Caki2 (cell line): ENCODE measurements at places on chromosomes 11 and 22. TPM values are rescaled to one million over a fixed set of nuclear protein-coding genes. Genes with fewer than 3 reads are reported as not detected.
A peak's percentile ranks its signal among the peaks of the same experiment; 100 is the strongest.

Gene TREH
- not detected in 2 replicates for total RNA-seq

Gene HSPA8
- total RNA-seq, result 1,733 and 2,309 TPM in 2 replicates

Gene POTEH
- total RNA-seq, result not detected in 2 replicates

Gene GRIA4
- 17.1 and 28.8 TPM in 2 replicates for total RNA-seq

Gene YDJC
- total RNA-seq, result 158 and 165 TPM in 2 replicates

GRCh38 chr11:11422411-11423128 lies 69.5 kb upstream of the CSNK2A3 start:
- DNase-seq, result no peak

- DNase-seq, result no peak
Measured at GRCh38 chr11:2863276-2863618, 22.3 kb downstream of the CDKN1C start.

GRCh38 chr22:38040953-38041759 lies 16.0 kb upstream of the PICK1 start:
- no peak for DNase-seq

GRCh38 chr11:109984634-109985289 lies 108.4 kb upstream of the ZC3H12C start:
- no peak for DNase-seq

DNA sequence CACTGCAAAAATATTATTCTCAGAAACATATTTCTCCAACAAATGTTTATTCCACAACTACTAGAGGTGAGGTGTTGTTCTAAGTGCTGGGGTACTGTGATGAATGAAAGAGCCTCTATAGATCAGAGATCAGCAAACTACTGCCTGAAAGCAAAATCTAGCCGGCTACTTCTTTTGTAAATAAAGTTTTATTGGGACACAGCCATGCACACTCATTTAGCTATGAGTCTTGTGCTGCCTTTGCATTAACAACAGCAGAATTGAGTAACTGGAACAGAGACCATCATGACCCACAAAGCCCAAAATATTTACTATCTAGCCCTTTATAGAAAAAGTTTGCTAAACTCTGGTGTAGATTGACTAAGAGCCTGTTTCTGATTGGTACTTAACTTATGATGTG lies 37.1 kb upstream of the CRYBB3 start:
- no peak for DNase-seq

GRCh38 chr22:32411402-32411801 lies 645 bp downstream of the RTCB start:
- DNase-seq, result peak; percentile 50

GRCh38 chr22:48499456-48500425 lies 1327.9 kb downstream of the BRD1 start:
- DNase-seq, result no peak

- no peak for DNase-seq
Measured at GRCh38 chr22:23242473-23243001, 62.2 kb downstream of the BCR start.

- DNase-seq, result no peak
Measured at GRCh38 chr11:67387069-67387468, 4.7 kb upstream of the RAD9A start.

DNA sequence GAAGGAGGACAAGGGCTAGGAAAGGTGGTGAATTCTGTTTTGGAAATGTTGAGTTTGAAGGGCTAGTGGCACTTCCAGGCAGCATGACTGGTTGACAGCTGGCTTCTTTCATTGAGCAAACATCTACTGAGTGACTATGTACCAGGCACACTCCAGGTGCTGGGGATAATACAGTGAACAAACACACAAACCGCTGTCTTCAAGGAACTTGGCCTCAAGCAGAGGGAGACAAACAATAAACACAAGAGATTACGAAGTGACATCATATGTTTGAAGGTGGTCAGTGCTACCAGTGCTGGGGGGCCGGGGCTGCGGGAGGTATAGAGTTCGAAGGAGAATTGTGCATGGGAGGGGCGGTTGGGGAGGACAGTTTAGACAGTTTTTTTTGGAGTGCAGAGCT lies 197.0 kb upstream of the SORL1-AS1 start:
- DNase-seq, result no peak

DNA sequence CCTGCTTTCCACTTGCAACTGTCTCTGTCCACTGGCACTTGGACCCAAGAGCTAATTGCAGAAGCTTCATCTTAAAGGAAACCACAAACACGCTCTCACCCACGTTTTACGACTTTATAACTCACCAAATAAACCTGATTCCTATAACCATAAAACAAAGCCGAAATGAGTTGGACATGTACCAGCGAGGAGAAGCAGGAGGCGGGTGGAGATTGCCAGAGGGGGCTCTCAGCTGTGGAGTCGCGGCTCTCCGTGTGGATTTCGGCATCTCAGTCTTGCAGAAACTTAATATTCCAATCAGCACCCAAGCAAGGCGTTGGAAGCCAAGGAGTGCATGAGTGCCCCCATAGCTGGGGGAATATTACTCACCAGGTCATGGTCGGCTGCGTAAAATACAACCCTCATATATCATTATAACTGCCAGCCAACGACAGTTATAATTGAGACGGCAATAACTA lies 483.6 kb downstream of the MN1 start:
- DNase-seq, result peak; percentile 76
